ENCODE measurements at places on chromosomes 11 and 22.

GRCh38 chr11:78641541-78641940, 66.9 kb upstream of the NARS2 start:
- no peak for DNase-seq

DNA sequence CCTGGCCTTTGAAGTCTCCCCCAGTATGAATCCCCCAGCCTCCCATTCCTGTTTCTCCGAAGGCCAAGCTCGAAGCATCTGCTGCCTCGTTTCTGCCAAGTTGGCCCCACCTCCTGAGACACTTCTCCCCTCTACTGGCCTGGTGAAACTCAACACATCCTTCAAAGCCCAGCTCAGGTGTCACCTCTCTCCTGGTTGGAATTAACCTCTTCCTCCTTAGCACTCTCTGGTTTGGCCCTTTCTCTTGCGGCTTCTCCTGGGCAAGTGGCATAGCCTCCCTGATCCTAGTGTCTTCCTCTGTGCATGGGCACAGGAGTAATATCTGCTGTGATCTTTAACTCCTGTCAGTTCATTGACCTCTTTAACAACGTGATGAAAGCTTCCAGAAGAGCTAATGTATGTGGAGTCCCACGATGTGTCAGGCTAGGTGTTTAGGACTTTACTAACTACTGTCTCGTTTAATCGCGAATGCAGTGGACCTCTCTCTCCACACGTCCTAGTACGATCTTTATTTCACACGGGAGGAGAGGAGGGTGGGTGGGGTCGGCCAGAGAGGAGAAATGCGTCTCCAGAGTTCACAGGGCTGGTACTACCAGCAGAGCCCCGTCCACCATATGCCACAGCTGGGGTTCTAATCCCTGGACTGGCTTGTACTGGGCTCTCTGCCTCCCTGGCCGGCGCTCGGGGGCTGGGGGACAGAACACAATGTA, 826 bp upstream of the PTPRJ start:
- no peak for DNase-seq

- no peak for DNase-seq
These were observed 46.3 kb downstream of the ANO1 start for GRCh38 chr11:70124321-70125000.

GRCh38 chr11:94910779-94911178, 62.6 kb downstream of the CWC15 start:
- DNase-seq = no peak

DNA sequence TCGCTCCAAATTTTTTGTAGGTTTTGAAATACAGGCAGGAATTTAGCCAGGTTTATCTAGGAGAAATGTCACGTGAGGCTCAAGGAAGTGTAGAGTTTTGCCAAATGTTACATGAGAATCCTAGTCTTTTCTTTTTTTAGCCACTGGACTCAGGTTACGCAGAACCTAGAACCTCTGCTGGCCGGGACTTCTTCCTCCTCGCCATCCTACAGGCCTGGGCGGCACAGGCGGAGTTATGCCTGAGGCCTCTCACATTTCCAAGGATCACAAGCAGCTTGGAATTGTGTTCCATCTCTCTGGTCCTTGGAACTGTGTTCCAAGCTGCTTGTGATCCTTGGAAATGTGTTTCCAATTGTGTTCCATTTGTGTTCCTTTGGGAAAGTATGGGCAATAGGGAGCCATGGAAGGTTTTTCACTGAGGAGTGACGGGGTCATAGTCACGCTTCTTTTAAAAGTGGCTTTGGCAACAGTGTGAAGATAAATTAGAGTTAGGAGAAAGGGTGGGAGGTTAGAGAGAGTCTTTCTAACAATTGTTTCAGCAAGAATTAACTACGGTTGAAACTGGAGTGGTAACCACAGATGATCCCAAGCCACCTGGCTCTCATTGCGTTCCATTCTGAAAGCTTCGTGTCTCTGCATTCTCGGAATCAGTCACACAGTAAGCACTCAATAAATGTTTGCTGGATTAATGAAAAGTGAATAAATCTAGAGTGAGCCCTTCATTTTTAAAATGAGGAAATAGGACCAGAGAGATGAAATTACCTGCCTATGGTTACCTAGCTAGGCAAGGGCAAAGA, 12.5 kb upstream of the POU2AF1 start:
- no peak for DNase-seq

DNA sequence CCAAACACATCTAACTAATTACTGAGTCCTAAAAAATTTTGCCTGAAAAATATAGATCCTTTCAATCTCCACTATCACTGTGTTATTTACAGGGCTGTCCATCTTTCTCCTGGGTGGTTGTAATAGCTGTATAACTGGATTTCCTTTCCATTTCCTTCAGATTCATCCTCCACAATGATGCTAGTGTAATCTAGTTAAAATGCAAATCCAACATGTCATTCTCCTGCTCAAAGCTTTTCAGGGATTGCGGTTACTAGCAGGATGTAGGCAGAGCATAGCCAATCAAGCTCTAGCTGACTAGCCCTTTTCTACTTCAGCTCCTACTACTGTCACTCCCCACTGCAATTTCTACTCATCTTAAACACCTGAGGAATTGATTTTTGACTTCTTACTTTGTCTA, 283.0 kb downstream of the RAB38 start:
- DNase-seq = no peak

DNA sequence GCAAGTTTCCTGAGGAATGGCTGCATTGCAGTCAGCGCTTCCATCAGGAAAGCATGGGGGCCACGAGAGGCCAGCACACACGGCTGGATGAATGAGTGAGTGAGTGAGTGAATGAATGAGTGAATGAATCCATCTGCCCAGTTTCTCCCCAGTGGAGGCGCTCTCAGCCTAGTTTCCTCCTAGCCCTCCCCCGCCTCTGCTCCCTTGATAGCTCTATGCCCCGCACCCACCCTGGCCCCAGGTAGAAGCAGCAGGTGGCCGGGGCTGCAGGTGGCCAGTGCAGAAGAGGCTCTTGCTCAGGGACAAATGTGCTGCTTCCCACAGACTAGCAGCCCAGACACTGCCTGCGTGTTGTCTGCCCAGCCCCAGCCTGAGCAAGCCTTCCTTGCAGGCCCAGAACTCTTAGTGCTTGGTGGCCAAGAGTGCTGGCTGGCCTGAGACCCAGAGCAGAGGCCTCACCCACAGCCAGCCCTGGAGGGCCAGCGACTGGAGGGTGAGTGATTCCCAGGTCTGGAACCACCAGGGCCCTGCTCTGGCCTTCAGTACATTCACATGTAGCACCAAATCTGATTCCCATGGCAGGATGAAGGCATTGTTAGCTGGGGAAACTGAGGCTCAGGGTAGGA, 31.1 kb upstream of the PDGFB start:
- no peak for DNase-seq

DNA sequence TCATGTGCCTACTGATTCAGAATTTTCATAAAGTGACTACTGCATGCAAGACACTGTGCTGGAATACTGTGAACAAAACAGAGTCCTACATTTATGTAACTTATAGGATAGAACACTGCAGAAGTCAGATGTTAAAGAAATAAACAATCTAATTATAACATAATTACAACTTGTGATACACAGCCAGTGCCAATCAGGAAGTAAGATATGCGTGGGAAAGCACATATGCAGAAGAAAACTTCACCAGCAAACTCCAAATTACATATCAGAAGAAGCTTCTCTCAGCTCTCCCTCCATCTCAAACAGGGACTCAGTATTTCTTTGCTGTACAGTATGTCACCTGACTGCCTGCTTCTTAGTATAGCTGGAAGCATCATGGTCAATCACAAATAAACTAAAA, 37.4 kb downstream of the PAK1 start:
- no peak for DNase-seq

DNA sequence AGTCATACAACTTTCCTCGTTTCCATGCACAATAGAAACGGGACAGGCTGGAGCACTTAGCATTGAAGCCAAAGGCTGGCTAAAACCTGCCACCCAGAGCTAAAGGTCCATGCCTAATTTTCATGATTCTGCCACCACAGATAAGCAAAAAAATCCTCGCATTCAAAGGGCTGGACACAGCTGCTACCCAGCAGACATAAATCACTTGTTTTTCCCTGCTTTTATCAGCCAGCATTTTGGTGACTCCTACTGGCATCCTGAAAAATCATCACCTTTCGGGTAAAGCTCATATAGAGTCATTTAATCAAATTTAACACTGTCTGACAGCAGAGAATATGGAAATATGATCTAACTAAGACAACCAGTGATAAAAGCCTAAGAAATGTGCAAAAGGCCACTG, 37.9 kb downstream of the ALG9 start:
- no peak for DNase-seq

DNA sequence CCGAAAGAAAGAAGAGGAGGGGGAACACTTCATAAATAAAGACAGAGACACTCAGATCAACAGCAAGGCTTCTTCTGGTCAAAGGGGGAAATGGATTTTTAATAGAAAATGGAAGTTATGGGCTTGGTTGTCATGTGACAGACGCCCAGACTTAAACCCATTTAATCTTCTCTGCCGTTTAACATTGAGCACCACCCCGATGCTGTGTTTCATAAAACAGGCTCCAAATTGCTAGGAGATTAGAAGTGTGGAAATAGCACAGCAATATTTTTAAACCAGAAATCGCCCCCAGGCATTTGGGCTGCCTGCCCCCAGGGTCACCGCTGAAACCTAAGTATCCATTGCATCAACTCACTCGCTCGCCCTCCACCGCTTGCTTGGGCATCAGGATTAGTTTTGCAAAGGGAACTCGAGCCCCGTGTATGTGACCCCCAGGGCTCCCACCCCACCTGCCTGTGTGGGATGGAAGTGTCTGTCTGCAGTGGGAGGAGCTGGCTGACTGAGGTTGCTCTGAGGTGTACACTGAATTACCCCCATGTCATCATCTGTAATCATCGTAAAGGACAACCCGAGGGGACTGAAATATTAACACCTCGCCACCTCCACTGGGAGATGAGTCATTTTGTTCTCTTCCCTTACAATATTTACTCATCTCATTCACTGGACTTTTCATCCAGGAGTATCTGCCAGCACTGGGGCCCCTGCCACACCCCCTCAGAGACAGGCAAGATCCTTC, 10.7 kb downstream of the DSCAML1 start:
- no peak for DNase-seq

GRCh38 chr11:107268977-107269376, 188.6 kb downstream of the CWF19L2 start:
- no peak for DNase-seq

GRCh38 chr11:8011981-8012444, 24.9 kb downstream of the EIF3F start:
- peak; percentile 57 for DNase-seq

DNA sequence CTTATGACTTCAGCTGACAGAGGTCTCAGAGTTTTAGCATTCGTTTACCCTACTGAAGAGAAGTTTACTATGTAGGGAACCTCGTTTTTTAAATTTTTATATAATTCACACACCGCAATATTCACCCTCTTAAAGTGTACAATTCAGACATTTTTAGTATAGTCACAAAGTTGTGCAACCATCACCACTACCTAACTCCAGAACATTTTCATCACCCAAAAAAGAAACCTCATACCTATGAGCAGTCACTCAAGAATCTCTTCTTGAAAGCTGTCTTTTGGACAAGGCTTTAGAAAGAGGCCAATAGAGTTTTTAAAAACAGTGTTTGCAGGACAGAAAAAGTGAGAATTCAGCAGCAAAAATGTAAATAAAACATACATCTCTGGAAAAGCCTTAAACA, 39.5 kb upstream of the CLNS1A start:
- DNase-seq = no peak

- DNase-seq = no peak
These were observed 3.8 kb downstream of the COA4 start for GRCh38 chr11:73872749-73873357.

GRCh38 chr22:23609983-23610781, 21.9 kb downstream of the DRICH1 start:
- no peak for DNase-seq

DNA sequence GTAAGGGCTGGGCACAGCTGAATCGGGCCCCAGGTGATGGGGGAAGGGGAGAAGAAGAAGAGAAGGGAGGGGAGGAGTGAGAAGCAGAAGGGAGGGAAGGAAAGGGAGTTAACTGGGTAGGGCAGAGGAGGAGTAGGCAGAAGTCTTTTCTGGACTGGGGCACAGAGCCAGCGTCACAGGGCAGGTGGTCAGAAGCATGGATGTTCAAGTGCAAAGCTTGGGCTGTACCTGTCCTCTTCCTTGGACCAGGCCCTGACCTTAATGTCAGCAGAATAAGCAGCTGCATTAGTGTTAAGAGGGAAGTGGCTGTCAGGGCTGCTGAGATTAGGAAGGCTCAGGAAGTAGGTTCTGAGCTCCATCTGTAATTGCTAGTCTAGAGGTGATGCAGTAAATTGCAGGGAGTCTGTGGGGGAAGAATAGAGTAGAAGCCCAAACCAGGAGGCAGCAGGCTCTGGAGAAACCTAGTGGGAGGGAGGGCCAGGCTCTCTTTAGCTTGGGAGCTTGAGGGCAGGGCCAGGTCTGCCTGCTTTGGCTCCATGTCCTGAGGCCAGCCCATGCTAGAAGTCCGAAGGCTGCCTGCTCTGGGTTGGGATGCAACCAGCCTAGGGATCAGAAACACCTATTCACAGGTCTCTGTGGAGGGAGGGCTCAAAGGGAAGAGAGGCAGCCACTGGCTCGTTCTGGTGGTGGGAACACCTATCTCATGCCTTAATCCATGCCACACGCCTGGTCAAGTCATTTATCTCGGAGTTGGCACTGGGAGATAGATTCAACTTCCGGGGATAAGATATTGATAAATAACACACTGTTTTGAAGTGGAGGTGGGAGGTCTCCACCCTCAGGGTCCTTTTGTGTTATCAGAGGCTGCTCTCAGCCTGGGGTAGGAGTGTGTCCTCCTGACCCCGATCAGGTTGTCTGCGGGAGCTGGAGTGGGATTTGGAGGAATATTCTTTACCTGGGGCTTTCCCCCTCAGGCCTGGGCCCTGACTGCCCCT, 1.7 kb upstream of the UCP3 start:
- no peak for DNase-seq

DNA sequence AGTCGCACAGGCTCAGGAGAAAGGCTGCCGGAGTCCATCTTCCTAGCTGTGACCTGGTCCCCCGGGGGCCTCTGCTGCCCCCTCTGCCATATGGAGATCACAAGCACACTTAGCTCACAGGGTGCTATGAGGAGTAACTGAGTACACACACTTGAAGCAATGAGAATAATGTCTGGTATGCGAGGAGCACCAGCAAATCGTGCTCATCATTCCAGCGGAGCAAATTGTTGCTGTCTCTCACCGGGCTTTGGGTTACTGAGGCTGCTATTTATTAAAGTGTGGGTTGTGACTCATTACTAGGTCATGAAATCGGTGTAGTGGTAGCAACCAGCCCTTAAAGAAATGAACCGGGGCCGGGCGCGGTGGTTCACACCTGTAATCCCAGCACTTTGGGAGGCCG, 48.1 kb upstream of the EIF3D start:
- peak; percentile 63 for DNase-seq

GRCh38 chr11:44524751-44525201, 40.7 kb upstream of the CD82 start:
- DNase-seq = no peak

DNA sequence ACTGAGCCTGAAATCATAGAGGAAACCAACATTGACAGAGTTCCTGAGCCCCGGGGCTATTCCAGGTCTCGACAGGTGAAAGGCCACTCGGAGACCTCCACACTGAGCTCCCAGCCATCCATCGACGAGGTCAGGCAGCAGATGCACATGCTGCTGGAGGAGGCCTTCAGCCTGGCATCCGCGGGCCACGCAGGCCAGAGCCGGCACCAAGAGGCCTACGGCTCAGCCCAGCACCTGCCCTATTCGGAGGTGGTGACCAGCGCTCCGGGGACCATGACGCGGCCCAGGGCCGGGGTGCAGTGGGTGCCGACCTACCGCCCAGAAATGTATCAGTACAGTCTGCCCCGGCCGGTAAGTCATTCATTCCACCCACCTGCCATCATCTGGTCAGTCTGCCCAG, 54.9 kb downstream of the C11orf91 start:
- no peak for DNase-seq

All from H54 (cell line).